Calu3 (cell line): ENCODE measurements at places on chromosomes 2 and 18. TPM values are rescaled to one million over a fixed set of nuclear protein-coding genes. Genes with fewer than 3 reads are reported as not detected.

DNA sequence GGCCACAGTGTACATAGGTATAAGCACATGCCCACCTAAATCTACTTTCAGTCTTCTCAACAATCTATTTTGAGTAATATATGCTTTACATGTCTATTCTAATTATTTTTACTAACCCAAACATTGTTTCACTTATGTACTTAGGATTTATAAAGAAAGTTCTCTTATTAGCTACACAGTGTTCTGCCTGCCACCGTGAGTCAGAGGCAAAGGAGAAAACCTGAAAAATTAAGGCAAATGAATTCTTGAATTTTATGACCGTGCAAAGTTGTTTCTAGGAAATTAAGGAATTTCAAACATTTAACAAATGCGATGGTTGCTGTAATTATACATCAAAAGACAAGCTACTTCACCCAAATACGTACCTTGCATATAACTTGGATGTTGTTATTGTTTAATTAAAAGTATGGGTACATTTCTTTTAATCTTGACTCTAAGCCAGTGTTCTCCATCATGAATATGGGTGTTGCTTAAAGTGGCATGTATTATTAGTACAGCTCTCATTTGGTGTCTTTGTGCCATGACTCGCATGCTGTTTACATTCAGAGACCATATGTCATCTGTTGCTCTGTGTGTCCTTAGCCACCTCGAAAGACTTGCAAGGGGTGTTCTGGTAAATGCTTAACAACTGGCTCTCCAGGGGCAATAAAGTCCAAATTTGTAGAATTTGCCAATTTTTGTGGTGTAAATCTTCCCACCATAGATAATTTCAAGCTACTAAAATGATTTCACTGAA is 154.3 kb upstream of the FN1 start:
- no peak overlapping the region for H3K4me3 ChIP-seq
- DNase-seq: no peak
- H3K27me3 ChIP-seq: no peaks in the 10 kb centered on the region
- no peak overlapping the region for H3K27ac ChIP-seq

DNA sequence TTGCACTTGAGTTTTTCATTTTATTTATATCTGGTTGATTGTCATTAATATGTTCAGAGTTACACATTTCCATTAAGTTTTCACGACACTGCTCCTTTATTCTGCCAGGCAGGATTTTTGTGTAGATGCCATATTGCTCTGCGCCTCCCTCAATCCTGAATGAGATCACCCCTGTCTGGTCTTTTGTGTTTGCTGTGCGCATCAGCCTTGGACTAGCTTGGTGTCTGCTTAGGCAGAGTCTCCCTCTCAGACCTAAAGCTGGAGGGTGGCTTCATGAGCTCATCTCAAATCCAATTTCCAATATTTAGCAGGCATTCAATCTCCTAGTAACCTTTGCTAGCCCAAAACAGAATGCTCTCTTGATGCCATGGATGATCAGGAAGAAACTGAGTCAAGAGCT is 137.4 kb downstream of the SMAD7 start:
- H3K27ac ChIP-seq: no peak overlapping the region
- peaks cover 17% of the 10 kb centered on the region for H3K4me1 ChIP-seq
- no peaks in the 10 kb centered on the region for H3K36me3 ChIP-seq
- H3K4me3 ChIP-seq: no peak overlapping the region

DNA sequence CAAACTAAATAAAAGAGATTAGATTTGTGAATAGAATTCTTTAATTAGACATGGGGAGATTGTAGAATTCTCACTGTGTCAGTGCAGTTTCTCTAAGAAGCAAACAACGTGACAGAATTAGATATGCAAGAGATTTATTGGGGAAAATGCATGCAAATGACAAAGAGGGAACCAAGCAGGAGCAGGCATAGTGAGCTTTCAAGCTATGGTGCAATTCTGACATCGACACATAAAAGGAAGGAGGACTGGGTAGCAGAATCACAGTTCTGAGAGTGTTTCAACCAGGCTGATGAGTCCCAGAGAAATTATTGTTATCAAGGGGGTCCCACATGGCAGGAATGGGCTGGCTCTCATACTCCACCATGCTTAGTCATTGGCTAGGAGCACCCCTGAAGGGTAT is 338.4 kb downstream of the FIGN start:
- no peak for DNase-seq
- no peak overlapping the region for H3K27ac ChIP-seq
- H3K36me3 ChIP-seq: no peaks in the 10 kb centered on the region
- H3K4me1 ChIP-seq: peaks cover 7% of the 10 kb centered on the region
- no peak overlapping the region for H3K4me3 ChIP-seq

DNA sequence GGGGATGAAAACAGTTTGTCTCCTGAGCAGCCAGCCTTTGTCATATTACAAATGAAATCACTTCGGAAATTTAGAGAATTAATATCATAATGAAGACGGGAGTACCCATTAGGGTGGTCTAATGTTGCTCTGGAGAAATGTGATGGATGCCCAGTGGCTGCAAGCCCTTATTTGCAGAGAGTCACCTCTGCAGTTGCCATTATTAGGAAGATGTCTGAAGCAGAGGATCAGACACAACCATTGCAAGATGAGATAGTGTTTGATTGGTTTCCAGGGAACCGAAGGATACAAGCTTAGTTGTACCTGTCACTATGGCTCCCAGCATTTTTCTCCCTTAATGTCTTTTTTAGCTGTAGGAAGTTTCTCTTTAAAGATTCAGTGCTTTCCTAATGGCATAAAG is 272.4 kb downstream of the FIGN start:
- H3K27ac ChIP-seq: no peak overlapping the region
- H3K27me3 ChIP-seq: no peaks in the 10 kb centered on the region
- no peak for DNase-seq
- H3K4me1 ChIP-seq: no peaks in the 10 kb centered on the region
- no peak overlapping the region for H3K4me3 ChIP-seq
- H3K36me3 ChIP-seq: no peaks in the 10 kb centered on the region

GRCh38 chr2:70988151-70988550 is 6.5 kb downstream of the TEX261 start:
- H3K27ac ChIP-seq: no peak overlapping the region
- H3K4me3 ChIP-seq: no peak overlapping the region
- no peaks in the 10 kb centered on the region for H3K27me3 ChIP-seq
- H3K4me1 ChIP-seq: peaks cover 5% of the 10 kb centered on the region

- H3K27ac ChIP-seq: no peak overlapping the region
- no peak for DNase-seq
- H3K36me3 ChIP-seq: no peaks in the 10 kb centered on the region
- H3K4me3 ChIP-seq: no peak overlapping the region
- no peaks in the 10 kb centered on the region for H3K4me1 ChIP-seq
- H3K27me3 ChIP-seq: no peaks in the 10 kb centered on the region
Measured at GRCh38 chr18:61556862-61557261, 223.6 kb downstream of the CDH20 start.

Gene REG1A
- not detected in 2 replicates for total RNA-seq

- no peak overlapping the region for H3K4me3 ChIP-seq
- no peaks in the 10 kb centered on the region for H3K27me3 ChIP-seq
- no peaks in the 10 kb centered on the region for H3K4me1 ChIP-seq
Measured at GRCh38 chr2:238521870-238522269, 95.1 kb downstream of the ASB1 start.

DNA sequence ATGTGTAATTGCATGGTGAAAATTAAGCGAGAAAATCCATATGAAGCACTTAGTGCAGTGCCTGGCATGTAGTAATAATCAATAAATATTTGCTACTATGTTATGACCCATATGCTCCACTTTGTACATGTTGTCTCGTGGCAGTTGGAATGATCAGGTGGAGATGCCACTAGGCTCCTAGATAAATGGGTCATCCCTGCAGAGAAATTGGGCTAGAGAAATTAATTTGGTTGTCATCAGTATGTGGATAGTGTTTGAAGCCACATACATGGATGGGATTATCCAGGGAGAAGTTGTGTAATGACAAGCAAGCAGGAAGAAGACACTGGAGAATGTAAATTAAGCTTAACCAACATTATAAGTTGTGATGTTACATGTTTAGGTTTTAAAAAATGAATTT is 33.0 kb downstream of the ACYP2 start:
- no peak overlapping the region for H3K27ac ChIP-seq
- H3K4me3 ChIP-seq: no peak overlapping the region
- H3K36me3 ChIP-seq: no peaks in the 10 kb centered on the region
- no peaks in the 10 kb centered on the region for H3K27me3 ChIP-seq
- DNase-seq: no peak

Gene METTL21A
- 27.6 TPM in 2 replicates for total RNA-seq

Gene IL1R1
- 6.2 and 8.7 TPM in 2 replicates for total RNA-seq

Gene CASP8
- total RNA-seq: 67.1 and 87.6 TPM in 2 replicates

DNA sequence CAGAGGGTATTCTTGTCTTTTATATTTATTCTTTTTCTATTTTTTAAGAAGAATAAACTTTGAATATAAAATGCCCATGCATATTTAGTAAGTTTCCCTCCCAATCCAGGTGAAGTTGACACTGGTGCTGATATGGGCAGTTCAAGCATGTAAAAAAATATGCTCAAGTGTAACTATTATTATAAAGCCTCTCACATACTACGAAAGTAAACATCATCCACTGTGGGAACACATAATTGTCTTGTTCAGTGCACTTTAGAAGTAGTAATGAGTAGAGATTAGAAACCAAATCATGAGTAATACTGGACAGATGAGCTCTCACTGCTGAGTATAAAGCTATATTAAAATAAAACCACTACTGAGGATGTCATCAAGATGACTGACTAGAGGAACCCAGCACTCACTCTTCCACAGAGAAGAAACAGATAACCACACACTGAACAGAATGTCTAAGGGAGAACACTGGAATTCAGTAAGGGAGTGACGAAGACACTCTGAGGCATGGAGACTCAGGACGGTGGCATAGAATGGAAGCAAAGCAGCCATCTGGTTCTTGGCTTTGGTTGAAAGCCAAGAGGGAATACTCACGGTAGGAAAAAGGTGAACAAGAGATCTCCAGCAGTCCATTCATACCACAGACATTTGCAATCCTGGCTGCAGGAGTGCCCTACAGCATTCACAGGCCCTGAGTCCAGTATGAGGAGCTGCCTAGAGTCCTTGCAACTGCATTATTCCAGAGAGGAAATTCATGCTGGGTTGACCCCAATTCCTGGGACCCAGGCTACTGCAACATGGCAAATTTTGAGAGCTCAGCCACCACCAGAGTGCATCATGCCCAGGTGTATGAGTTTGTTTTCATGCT is 9.5 kb upstream of the FAM110C start:
- no peak overlapping the region for H3K27ac ChIP-seq
- peaks cover 5% of the 10 kb centered on the region for H3K36me3 ChIP-seq
- DNase-seq: no peak
- H3K4me1 ChIP-seq: no peaks in the 10 kb centered on the region
- H3K27me3 ChIP-seq: no peaks in the 10 kb centered on the region

DNA sequence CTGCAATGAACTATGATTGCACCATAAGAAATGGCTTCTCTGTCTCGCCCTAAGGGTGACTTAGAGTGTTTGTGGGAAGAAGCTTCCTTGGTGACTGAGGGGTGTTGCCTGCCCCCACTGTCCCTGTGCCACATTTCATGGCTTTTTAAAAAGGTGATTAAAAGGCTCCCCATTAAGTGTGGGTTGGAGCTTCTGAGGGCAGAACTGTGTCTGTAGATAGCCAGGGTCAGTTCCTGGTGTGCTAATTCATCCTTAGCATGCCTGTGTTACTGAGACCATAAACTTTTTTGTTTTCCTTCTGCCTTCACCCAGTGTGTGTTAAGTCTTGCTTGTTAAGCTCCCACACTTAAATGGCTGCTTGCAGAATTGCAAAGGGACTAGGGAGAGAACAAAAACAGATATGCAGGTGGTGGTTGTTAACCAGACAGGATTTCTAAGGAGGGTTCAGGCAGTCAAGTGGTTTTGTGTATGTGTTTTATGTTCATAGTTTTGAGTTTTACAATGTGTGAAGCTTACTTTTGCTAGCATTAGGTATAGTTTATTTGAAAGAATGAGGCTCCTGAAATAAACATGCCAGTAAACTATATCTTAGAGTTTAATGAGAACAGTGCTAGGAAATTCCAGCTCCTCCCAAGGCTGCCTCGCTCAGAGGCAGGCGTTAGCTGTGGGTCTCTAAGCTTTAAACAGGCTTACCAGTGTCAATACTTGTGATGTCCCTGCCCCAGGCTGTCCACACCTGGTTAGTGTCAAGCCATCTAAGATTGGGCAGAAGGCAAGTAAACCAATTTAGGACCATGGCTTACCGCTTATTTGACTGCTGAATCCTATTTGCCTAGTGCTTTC is 14.5 kb downstream of the CERS6 start:
- no peak overlapping the region for H3K27ac ChIP-seq
- H3K27me3 ChIP-seq: no peaks in the 10 kb centered on the region
- no peak for DNase-seq
- no peaks in the 10 kb centered on the region for H3K36me3 ChIP-seq
- H3K4me3 ChIP-seq: no peak overlapping the region
- H3K4me1 ChIP-seq: peaks cover 40% of the 10 kb centered on the region

- no peaks in the 10 kb centered on the region for H3K36me3 ChIP-seq
- H3K4me3 ChIP-seq: no peak overlapping the region
- DNase-seq: no peak
- H3K27me3 ChIP-seq: no peaks in the 10 kb centered on the region
Measured at GRCh38 chr2:35416391-35417140, 939.0 kb upstream of the CRIM1 start.

Gene PSTPIP2
- total RNA-seq: 2.6 TPM in 2 replicates

GRCh38 chr18:35581898-35582641 is 530 bp downstream of the GALNT1 start:
- no peaks in the 10 kb centered on the region for H3K27me3 ChIP-seq
- H3K4me3 ChIP-seq: peak overlapping the region; percentile 76
- H3K36me3 ChIP-seq: peaks cover 26% of the 10 kb centered on the region

- no peak overlapping the region for H3K4me3 ChIP-seq
- H3K27me3 ChIP-seq: no peaks in the 10 kb centered on the region
- H3K4me1 ChIP-seq: peaks cover 63% of the 10 kb centered on the region
- H3K27ac ChIP-seq: no peak overlapping the region
- peaks cover 17% of the 10 kb centered on the region for H3K36me3 ChIP-seq
- DNase-seq: no peak
Measured at GRCh38 chr2:119484834-119485233, 39.4 kb downstream of the SCTR start.

DNA sequence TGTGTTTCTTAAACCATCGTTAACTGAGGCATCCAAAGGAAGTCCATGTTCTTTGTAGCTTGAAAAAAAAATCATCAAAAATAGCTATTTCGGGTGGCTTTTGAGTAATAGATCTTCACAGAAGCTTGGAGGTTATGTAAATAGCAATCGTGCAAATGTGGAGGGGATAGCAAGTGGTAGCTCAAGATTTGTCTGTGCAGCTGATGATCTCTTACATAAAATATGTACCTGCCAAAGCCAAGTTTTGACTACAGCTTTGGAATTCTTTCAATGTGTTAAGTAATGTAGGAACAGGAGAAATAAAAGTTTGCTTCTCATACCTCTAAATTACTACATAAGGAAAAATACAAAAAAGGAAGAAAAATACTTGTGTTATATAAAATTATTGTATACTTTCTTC is 1432.0 kb downstream of the DPP10 start:
- no peak for DNase-seq
- H3K4me3 ChIP-seq: no peak overlapping the region
- H3K4me1 ChIP-seq: no peaks in the 10 kb centered on the region
- H3K27me3 ChIP-seq: no peaks in the 10 kb centered on the region
- H3K27ac ChIP-seq: no peak overlapping the region
- H3K36me3 ChIP-seq: no peaks in the 10 kb centered on the region

GRCh38 chr2:43312755-43313641 is 86.6 kb upstream of the ZFP36L2 start:
- H3K36me3 ChIP-seq: no peaks in the 10 kb centered on the region
- H3K4me1 ChIP-seq: peaks cover 25% of the 10 kb centered on the region
- DNase-seq: no peak

Gene KCNE4
- not detected in 2 replicates for total RNA-seq

GRCh38 chr2:3386448-3386958 is 7.0 kb downstream of the TRAPPC12 start:
- H3K4me3 ChIP-seq: no peak overlapping the region
- no peak for DNase-seq
- no peaks in the 10 kb centered on the region for H3K27me3 ChIP-seq

- no peak overlapping the region for H3K27ac ChIP-seq
- peak; percentile 51 for DNase-seq
- no peaks in the 10 kb centered on the region for H3K36me3 ChIP-seq
- H3K4me3 ChIP-seq: no peak overlapping the region
- H3K27me3 ChIP-seq: no peaks in the 10 kb centered on the region
Measured at GRCh38 chr2:188524519-188525113, 232.9 kb downstream of the GULP1 start.
